Effector CD4-positive, alpha-beta T cell (primary cell): ENCODE measurements at places on chromosomes 6 and 20.

DNA sequence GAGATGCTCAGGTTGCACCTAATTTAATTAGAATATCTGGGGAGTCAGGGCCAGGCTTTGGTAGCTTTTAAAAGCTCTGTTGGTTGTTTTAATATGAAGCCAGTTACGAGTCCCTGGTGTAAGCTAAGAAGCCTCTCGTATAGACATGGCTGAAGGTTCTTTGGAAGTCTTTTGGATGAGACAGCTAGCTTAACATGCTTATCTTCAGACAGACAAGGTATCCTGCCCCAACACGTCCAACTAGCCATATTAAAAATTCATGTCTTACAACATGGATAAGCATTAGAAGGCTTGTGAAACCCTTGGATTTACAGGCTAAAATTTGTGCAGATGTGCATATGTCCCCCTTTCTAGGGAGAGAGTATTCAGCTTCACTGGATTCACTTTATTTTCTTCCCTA is 105.7 kb upstream of the KCNK16 start:
- no peak for DNase-seq

- peak; percentile 77 for DNase-seq
Observed at GRCh38 chr6:26537160-26537845, 863 bp upstream of the HMGN4 start.

DNA sequence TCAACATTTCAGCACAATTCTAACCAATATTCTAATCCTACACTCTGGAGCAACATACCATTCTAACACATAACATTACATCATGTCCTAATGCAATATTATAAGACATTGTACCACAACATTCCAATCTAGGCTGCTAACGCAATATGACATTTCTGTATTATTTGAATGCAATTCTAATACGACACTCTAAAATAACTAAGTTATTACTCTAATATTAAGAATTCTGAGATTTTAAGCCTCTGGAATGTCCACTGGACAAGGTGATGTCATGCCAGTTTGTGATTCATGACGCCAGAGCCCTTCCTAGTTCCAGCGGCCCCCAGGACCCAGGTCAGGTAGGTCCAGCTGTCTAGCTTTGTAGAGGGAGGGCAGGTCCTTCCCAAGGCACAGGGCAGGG is 69.7 kb upstream of the SIRPA start:
- DNase-seq, result no peak

GRCh38 chr6:69022993-69023392 is 387.9 kb downstream of the ADGRB3 start:
- DNase-seq, result no peak

DNA sequence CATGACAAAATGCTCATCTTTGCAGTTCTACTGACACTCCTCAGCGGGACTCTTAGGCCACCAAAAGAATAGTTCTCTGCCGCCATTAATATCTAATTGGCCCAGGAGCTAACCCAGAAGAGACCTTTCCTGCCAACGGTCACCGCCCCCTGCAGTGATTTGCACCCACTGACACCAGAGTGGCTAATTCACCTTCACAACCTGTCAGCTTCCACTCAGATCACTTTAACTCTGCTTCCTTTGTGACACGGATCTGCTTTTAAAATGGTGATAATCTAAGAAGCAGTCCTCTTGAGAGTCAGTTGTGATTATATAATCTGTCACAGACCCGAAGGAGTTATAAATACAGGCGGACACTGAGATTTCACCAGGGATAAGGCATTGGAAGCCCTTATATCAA is 172.8 kb downstream of the FRK start:
- no peak for DNase-seq

DNA sequence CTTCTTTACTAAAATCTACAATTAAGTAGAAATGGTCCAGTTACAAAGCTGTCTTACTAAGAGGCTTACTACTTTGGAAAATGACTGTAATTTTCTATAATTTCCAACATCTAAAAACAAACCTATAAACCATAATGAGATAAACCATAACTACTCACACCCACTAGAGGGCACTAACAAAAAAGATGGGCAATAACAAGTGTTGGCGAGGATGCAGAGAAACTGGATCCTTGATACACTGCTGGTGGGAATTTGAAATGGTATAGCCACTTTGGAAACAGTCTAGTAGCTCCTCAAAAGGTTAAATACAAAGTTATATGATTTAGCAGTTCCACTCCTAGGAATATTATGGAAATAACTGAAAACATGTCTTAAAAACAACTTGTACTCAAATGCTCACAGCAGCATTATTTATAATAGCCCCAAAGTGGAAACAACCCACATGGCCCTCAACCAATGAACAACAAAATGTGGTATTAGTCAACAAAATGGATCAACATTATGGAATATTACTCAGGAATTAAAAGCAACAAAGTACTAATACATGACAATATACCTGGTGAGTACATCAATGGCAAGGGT is 50.6 kb downstream of the GJA10 start:
- DNase-seq, result no peak

- DNase-seq, result peak; percentile 11
Observed at GRCh38 chr20:47493175-47493962, 8.3 kb upstream of the NCOA3 start.

- no peak for DNase-seq
Observed at GRCh38 chr6:70310063-70310694, 7.3 kb upstream of the COL9A1 start.

DNA sequence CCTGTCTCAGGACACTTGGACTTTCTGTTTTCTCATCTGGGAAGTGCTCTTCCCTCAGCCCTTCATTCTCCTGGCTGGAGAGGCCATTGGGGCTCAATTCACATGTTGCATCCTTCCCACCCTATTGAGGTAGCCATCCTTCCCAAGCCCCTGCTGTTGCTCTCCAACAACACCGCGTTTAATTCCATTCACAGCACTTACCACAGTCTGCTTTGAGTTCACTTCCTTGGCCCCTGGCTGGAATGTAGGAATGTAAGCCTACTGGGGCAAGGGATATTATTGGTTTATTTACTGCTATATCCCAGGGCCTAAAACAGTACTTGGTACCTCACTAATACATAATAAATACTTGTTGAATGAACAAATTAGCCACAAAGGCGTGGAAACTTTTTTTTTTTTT is 6.7 kb upstream of the GFOD1 start:
- no peak for DNase-seq

DNA sequence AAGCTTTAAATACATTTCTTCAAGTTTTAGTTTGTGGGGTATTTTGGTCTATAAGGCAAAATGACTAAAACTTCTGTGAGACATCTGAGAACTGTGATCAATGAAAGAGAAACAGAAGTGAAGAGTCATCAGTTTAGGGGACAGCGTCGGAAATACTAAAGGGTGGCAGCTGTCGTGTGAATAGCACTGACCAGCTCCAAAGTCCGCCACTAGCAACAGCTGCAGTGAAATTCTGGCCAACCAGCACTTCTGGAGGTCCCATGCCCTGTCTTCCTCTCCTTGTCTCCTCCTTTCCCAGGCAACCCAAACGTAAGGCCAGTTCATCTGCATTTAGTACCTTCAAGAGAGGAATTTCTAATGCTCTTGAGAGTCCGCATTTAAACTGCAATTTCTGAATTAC is 87.5 kb downstream of the DACT2 start:
- no peak for DNase-seq

- DNase-seq, result no peak
Observed at GRCh38 chr6:50025258-50025657, 3.5 kb upstream of the DEFB110 start.

GRCh38 chr6:162251257-162251656 is 476.3 kb downstream of the PRKN start:
- no peak for DNase-seq

- DNase-seq, result no peak
Observed at GRCh38 chr6:36985417-36985807, 584 bp downstream of the MTCH1 start.

DNA sequence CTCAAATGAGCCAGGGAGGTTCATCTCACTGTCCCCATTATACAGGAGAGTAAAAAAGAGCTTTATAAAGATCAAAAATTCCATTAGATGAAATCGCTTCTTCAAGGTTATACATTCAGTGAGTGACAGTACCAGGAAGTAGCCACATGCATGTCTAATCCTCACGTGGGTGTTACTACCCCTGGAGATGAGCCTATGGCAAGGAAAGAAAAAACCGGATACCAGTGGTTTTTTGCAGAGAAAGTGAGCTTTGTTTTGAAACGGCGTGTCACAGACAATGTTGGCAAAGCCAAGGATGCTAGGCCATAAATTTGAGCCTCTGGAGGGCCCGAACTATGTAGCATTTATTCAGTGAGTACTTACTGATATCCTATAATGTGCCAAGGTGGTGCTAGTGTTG is 215.0 kb upstream of the RIN2 start:
- no peak for DNase-seq

DNA sequence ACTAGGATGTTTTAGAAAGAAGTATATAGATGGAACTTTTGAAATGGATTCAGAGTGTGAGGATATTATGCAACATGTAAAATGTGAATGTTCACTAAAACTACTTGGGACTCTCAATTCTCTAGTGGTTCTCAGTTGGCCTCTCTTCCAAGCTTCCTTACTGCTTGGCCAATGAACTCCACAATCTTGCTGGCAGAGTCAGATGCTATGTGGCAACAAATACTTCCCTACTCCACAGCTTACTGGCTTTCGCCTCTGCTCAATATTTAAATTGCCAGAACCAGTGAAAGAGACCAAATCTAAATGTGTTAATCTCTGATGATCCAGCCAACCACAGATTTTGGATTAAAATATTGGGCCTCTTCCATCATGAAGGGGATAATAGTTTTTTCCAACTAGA is 138.4 kb downstream of the HTR1B start:
- DNase-seq, result no peak

GRCh38 chr6:41577356-41578216 is 31.4 kb downstream of the FOXP4 start:
- DNase-seq, result no peak

DNA sequence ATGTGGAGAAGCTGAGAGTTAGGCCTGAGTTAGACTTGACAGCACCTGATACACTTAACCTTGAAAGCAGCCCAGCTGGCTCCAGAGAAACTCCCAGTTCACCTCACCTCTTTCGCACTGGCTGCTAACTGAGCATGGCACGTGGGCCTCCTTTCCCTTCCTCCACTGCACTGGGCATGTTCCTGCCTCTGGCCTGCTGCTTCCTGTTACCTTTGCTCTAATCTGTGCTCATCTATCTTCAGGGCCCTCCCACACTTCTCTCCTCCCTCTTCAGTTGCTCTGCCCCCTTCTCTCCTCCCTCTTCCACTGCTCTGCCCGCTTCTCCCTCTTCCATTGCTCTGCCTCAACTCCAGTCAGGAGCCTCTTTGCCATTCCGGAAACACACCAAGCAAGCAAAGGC is 13.7 kb upstream of the UBE2V1 start:
- DNase-seq, result no peak

DNA sequence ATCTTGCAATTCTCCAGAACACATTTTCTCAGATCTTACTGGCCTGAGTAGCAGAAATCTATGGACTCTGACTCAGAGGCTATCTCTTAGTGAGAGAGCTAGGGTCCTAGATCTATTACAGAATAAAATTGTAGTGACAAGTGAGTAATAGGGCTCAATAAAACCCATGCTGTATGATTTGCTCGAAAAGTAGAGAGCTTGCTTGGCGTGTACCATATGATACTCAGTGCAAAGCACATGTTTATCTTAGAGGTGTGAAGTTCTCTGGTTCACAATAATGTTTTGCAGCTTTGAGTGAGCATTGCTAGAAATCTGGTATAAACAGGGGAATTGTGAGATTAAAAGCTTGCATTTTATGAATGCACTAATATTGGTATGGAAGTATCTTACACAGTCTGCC is 87.8 kb upstream of the PRSS16 start:
- DNase-seq, result no peak

- no peak for DNase-seq
Observed at GRCh38 chr6:87723170-87724078, 21.4 kb upstream of the AKIRIN2 start.

GRCh38 chr6:140653972-140654371 is 1279.5 kb upstream of the CITED2 start:
- no peak for DNase-seq

- DNase-seq, result no peak
Observed at GRCh38 chr6:169779896-169780295, 28.5 kb downstream of the ERMARD start.

- no peak for DNase-seq
Observed at GRCh38 chr6:110512991-110513390, 36.6 kb upstream of the SLC22A16 start.

- DNase-seq, result no peak
Observed at GRCh38 chr6:127630800-127631199, 53.8 kb downstream of the C6orf58 start.

DNA sequence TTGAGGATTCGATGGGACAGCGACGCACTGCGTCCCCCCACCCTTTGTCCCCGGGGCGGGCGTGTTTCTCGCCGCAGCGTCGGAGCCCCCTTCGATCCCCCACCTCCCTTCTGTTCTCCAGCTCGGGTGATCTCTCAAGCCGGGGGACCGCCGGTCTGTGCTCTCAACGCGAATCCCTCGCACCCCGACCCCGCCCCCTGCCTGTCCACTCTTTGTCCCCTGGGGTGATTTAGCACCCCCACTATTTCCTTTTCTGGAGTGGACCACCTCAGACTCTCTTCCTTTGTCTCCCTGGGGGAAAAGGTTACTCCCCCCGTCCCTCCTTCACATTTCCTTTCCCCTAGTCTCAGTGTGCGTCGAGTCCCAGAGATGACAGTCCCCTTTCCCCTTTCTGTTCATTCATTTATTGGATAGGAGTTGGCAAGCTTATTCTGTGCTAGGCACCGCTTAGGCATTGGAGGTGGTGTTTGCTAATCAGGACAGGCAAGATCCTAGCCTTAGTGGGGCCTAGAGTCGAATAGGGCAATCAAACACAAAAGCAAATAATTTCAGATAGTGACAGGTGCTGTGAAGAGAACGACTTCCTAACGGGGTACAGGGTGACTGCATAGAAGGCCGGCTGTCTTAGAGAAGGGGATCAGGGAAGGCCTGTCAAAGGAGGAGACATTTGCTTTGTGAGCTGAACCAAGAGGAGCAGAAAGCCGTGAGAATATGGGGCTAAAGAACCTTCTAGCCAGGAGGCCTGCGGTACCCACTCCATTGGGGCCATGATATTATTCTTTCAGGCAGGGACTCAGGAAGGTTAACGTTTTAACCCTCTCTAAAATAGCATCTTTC is 741 bp downstream of the PTPN1 start:
- no peak for DNase-seq

- DNase-seq, result no peak
Observed at GRCh38 chr20:37316116-37316774, 26.8 kb downstream of the MANBAL start.

DNA sequence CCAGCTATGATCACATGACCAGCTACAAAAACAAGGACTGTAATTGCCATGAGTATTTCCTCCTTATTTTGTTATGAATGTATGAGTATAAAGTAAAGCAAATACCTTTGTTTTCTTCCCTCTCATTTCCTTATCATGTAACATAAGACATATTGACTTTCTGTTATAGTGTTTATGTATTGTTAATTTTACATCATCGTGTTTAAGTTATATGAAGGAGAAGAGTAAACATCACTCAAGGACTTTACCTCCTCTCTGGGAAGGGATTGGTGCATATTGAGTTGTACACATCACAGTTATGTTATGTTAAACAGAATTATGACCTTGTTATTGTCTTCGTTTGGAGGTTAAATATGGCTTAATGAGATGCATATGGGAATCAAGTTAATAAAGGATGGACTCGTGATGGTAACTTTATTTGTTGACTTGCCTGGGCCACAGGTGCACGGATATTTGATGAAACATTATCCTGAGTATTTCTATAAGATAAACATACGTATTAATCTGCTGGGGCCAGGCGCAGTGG is 57.3 kb upstream of the CNKSR3 start:
- DNase-seq, result no peak
